ENCODE measurements at places on chromosomes 4 and X.
A peak's percentile ranks its signal among the peaks of the same experiment; 100 is the strongest.

- no peaks in the 10 kb centered on the region for H3K27me3 ChIP-seq
- no peak overlapping the region for H3K27ac ChIP-seq
- DNase-seq: no peak
Measured at GRCh38 chr4:165668694-165669093, 204.3 kb upstream of the TLL1 start.

DNA sequence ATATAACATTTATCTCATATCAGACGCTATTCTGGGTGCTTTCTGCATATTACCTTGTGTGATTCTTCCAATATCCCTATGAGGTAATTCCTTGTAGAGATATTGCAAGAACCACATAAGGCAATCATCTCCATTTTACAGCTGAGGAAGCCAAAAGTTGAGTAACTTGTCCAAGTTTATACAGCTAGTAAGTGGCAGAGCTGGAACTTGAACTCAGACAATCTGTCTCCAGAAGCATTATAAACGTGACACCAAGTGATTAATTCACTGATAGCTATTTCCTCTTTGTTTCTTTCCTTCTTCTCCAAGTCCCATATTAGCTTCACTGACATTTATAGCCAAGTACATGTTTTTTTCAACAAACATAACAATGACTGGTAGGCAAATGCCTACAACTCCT is 7.3 kb downstream of the EMCN start:
- H3K36me3 ChIP-seq: no peaks in the 10 kb centered on the region
- peaks cover 3% of the 10 kb centered on the region for H3K27me3 ChIP-seq
- no peak for DNase-seq

DNA sequence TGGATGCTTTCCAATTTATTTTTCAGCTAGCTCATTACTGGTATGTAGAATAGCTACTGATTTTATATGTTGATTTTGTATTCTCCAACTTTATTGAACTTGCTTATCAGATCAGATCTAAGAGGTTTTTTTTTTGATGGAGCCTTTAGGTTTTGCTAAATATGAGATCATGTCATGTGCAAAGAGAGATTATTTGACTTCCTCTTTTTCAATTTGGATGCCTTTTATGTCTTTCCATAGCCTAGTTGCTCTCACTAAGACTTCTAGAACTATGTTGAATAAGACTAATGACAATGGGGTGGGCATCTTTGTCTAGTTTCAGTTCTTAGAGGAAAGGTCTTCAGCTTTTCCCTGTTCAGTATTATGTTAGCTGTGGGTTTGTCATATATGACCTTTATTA is 11.7 kb downstream of the MAGEE1 start:
- DNase-seq: no peak
- H3K4me3 ChIP-seq: no peak overlapping the region
- no peaks in the 10 kb centered on the region for H3K27me3 ChIP-seq
- H3K27ac ChIP-seq: no peak overlapping the region
- H3K36me3 ChIP-seq: no peaks in the 10 kb centered on the region

GRCh38 chrX:119677654-119677981 is 15.3 kb downstream of the SEPTIN6 start:
- H3K36me3 ChIP-seq: peaks cover 20% of the 10 kb centered on the region
- H3K27me3 ChIP-seq: no peaks in the 10 kb centered on the region
- peak; percentile 42 for DNase-seq
- H3K4me1 ChIP-seq: peaks cover 78% of the 10 kb centered on the region
- H3K27ac ChIP-seq: peak overlapping the region; percentile 65

- no peak overlapping the region for H3K27ac ChIP-seq
- no peaks in the 10 kb centered on the region for H3K36me3 ChIP-seq
- no peak overlapping the region for H3K4me3 ChIP-seq
- no peaks in the 10 kb centered on the region for H3K27me3 ChIP-seq
- no peaks in the 10 kb centered on the region for H3K4me1 ChIP-seq
Measured at GRCh38 chr4:1154523-1155182, 17.7 kb downstream of the SPON2 start.

DNA sequence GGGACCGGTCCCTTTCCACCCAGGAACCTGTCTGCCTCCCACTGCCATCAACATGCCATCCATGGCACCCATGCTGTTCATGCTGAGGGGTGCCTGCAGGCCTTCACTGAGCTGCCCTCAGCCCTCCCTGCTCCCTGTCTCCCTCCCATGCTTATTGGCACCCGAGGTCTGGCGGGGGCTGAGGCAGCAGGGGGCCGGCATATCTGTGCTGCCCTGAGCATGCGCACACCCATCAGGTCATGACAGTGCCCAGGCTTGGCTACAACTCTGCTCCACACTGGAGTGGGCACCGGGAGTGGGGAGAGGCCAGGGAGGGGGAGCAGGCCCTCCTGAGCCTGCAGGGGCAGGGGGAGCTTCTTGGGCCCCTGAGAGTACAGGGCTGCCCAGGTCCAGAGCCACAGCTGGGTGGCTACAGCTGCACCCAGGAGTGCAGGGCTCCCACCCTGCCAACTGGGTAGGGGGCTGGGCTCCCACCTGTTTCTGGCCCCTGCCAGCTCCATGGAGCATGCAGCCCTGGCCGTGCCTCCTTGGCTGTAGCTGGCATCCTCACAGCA is 395.8 kb upstream of the DMD start:
- no peaks in the 10 kb centered on the region for H3K36me3 ChIP-seq
- no peaks in the 10 kb centered on the region for H3K4me1 ChIP-seq
- no peak for DNase-seq
- H3K4me3 ChIP-seq: no peak overlapping the region
- H3K27ac ChIP-seq: no peak overlapping the region

- no peak for DNase-seq
- H3K4me3 ChIP-seq: no peak overlapping the region
- no peak overlapping the region for H3K27ac ChIP-seq
- no peaks in the 10 kb centered on the region for H3K27me3 ChIP-seq
Measured at GRCh38 chrX:68203211-68203610, 230.1 kb downstream of the OPHN1 start.

GRCh38 chrX:80807606-80807991 is 2.1 kb downstream of the BRWD3 start:
- no peaks in the 10 kb centered on the region for H3K36me3 ChIP-seq
- no peaks in the 10 kb centered on the region for H3K27me3 ChIP-seq
- H3K27ac ChIP-seq: peak overlapping the region; percentile 91
- no peak for DNase-seq

DNA sequence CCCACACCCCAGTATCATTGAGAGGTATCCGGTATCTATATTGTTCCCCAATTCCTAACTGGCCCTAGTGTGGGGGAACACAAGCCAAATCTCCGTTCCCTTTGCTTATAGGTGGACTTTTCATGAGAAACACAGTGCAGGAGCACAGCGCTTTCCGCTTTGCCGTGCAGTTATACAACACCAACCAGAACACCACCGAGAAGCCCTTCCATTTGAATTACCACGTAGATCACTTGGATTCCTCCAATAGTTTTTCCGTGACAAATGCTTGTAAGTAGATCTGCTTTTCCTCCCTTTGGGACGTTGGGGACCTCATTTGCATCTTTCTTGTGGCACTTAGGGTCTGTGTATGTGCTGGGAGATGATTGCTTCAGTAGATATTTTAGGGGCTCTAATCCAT is 1.6 kb downstream of the GRIA3 start:
- H3K27me3 ChIP-seq: peaks cover 5% of the 10 kb centered on the region
- no peak overlapping the region for H3K4me3 ChIP-seq
- no peak overlapping the region for H3K27ac ChIP-seq
- no peaks in the 10 kb centered on the region for H3K36me3 ChIP-seq
- no peak for DNase-seq

DNA sequence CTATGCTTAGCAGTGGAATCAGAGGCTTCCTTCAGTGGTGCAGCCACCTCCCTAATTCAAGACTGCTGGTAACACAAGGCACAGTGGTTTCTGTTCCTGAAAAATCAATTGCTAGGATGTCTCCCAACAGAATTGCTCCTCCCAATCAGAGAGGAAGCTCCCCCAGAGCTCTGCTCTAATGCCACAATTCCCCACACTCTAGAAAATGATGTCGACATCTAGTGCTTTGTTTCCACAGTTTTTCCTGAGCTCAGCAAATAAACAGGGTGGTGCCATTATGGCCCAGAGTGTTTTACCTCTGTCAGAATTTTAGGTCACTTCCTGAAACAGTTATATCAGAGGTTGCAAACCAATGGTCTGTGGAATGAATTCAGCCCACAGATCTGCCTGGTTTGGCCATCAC is 24.7 kb downstream of the TAB3 start:
- no peak overlapping the region for H3K27ac ChIP-seq
- H3K36me3 ChIP-seq: peaks cover 8% of the 10 kb centered on the region
- H3K4me1 ChIP-seq: no peaks in the 10 kb centered on the region
- no peak overlapping the region for H3K4me3 ChIP-seq
- no peaks in the 10 kb centered on the region for H3K27me3 ChIP-seq
- DNase-seq: no peak

DNA sequence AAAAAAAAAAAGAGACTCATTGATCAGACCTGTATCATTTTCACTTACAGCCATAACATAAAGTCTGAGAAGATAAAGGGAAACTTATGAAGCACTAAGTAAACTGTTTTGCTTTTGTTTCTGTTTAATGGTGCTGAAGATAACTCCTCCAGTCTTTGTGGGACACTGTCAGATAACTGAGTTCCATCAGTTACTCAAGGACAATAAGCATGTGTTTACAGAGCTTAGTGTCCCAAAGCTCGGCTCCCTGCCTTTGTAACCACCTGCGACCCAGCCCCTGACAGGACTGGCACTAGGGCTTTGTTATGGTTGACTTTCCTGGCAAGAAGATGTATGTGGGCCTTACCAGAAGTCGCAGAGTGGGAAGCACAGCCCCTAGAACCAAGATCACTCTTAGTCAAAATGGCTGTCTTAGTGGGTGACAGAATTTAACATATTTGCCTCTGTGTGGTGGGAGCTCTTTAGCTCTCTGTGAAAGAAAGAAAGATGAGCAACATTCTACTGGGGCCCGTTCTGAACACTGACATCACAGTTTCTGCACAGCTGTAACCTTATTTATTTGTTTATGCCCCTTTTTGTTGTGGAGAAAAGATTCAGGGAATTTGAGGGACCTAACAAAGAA is 68.1 kb downstream of the FNIP2 start:
- peaks cover 10% of the 10 kb centered on the region for H3K36me3 ChIP-seq
- no peak overlapping the region for H3K4me3 ChIP-seq
- no peaks in the 10 kb centered on the region for H3K27me3 ChIP-seq
- no peak overlapping the region for H3K27ac ChIP-seq
- peaks cover 9% of the 10 kb centered on the region for H3K4me1 ChIP-seq

DNA sequence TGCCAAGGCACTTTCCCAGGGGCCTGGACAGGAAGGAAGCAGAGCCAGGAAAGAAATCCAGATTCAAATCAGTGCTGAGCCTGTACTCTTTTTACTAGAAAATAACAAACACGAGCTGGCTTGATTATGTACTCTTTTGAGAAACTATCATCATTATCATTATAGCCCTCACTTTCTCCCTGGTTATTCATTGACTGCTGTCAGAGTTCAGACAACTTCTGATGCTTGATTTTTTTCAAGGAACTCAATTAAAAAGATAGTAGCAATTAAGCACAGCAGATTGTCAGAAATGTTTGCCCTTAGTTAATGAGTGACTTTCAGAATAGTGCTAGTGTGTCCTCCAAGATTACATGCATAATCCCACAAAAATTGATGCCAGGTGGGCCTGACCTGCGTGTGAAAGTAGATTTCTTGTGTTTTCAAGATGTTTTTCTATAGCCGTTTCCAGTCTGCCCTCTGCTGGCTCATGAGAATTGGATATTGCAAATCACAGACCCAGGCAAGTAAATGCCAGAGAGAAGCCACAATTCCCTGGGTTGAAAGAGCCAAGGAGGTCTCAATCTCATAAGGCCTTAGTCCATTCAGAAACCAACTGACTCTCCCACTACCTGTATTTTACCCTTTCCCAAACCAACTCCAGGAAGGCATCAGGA is 14.3 kb upstream of the PNPLA4 start:
- H3K4me3 ChIP-seq: no peak overlapping the region
- H3K27me3 ChIP-seq: no peaks in the 10 kb centered on the region
- H3K36me3 ChIP-seq: no peaks in the 10 kb centered on the region

DNA sequence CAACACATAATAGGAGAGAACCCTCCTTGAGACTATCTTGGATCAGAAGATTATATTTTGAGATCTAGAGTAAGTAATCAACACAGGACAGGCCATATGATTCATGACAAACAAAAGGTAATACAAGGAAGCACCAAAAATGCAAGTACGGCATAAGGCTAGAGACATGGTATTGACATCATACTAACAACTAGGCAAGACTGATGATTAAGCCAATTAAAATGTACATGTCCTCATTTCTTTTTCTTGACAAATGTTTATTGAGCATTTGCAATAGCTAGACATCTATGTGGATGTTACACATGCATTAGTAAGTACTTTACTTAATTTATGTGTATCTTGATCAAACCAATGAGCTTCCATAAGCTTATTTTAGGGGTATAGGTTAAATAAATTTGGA is 695.7 kb upstream of the GALNTL6 start:
- H3K4me3 ChIP-seq: no peak overlapping the region
- no peaks in the 10 kb centered on the region for H3K36me3 ChIP-seq
- H3K4me1 ChIP-seq: no peaks in the 10 kb centered on the region
- DNase-seq: no peak

GRCh38 chr4:16466581-16466980 is 240.3 kb upstream of the TAPT1 start:
- H3K4me3 ChIP-seq: no peak overlapping the region
- no peak for DNase-seq
- H3K27ac ChIP-seq: no peak overlapping the region
- H3K27me3 ChIP-seq: no peaks in the 10 kb centered on the region

- no peaks in the 10 kb centered on the region for H3K27me3 ChIP-seq
- no peaks in the 10 kb centered on the region for H3K4me1 ChIP-seq
- no peak overlapping the region for H3K4me3 ChIP-seq
Measured at GRCh38 chrX:133053861-133054598, 42.9 kb downstream of the USP26 start.

DNA sequence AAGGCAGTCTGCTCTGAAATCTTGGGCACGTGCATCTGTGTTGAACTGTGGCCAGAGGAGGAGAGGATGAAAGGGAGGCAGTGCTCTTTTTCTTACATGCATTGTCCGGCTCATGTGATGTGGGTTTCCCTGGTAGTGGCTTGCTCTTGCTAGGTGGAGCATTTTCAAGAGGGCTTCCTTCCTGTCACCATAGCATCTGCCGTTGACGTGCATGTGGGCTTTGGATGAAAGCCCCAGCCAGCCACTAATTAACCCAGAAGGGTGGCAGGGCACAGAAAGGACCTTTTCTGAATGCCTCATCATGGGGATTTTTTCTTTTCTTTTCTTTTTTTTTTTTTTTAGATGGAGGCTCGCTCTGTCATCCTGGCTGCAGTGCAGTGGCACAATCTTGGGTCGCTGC is 121.3 kb downstream of the GPR143 start:
- no peak overlapping the region for H3K27ac ChIP-seq
- H3K27me3 ChIP-seq: no peaks in the 10 kb centered on the region
- DNase-seq: peak; percentile 47
- H3K36me3 ChIP-seq: no peaks in the 10 kb centered on the region
- no peak overlapping the region for H3K4me3 ChIP-seq

GRCh38 chrX:117376460-117376859 is 740.1 kb downstream of the KLHL13 start:
- no peak overlapping the region for H3K27ac ChIP-seq
- H3K27me3 ChIP-seq: no peaks in the 10 kb centered on the region
- no peak overlapping the region for H3K4me3 ChIP-seq
- no peak for DNase-seq
- no peaks in the 10 kb centered on the region for H3K4me1 ChIP-seq

- H3K27me3 ChIP-seq: no peaks in the 10 kb centered on the region
- no peak overlapping the region for H3K27ac ChIP-seq
- H3K4me1 ChIP-seq: peaks cover 21% of the 10 kb centered on the region
Measured at GRCh38 chr4:101014417-101014816, 332.9 kb downstream of the PPP3CA start.

Data from natural killer cell (primary cell).